ENCODE measurements at places on chromosomes 7 and 10.

GRCh38 chr10:31347705-31348104 is 28.7 kb downstream of the ZEB1 start:
- DNase-seq, result no peak

DNA sequence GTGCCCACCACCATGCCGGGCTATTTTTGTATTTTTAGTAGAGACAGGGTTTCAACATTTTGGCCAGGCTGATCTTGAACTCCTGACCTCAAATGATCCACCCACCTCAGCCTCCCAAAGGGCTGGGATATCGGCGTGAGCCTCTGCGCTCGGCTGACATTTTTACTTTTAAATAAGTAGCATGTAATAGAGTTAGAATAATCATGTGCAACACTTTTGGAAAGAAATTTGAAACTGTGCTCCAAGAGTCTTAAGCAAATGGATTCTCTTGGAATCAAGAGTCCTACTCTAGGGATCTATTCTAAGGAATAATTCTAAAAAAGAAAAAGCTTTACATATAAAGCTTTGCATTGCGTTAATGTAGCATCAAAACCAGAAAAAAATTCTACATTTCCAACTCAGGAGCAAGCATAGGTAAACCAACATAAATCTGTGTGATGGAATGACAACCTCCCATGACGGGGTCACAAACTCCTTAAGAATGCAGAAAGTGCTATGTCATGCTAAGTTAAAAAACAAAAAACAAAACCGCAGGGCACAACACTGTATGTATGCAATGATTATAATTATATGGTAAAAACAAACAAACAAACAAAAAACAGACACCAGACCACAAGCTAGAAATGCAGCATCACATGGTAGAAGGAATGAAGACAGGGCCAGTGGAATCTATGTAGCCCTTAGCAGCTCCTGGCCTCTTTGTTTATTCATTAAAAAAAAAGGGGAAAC is 98.7 kb downstream of the RNF216 start:
- no peak for DNase-seq

GRCh38 chr7:87984088-87984487 is 50.0 kb downstream of the ADAM22 start:
- DNase-seq, result no peak

DNA sequence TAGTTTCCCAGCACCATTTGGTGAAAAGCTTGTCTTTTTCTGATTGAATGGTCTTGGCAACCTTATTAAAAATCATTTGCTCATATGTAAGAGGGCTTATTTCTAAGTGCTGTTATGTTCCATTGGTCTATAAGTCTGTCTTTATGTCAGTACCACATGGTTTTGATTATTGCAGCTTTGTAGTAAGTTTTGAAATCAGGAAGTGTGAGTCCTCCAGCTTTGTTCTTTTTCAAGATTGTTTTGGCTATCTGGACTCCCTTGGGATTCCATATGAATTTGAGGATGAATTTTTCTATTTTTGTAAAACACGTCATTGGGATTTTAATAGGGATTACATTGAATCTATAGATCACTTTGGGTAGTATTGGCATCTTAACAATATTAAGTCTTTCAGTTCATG is 5.4 kb downstream of the KIF11 start:
- DNase-seq, result no peak

DNA sequence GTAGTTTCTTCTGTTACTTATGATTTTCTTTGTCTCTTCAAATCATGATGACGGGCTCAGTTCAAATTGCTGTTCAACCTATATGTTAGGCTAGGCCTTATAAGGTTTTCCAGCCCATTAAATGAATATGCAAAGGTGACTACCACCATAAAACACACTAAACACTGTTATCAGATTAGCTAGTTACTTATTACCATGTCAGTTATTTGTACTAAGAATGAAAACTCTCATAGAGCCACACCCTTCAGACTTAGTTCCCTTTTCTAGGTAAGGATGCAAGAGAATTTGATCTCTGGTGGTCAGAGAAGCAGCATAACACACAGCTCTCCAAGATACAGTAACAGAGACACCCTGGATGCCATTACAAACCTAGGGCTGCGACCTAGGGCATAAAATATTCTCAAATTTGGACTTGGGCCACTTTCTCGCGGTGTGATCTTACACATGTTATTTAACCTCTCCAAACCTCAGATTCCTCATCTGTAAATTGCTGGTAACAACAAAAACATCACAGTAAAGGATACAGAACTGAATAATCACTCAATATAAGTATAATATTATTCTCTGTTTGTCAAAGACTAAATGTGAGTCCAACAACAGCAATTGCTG is 35.6 kb downstream of the ANKMY2 start:
- no peak for DNase-seq

DNA sequence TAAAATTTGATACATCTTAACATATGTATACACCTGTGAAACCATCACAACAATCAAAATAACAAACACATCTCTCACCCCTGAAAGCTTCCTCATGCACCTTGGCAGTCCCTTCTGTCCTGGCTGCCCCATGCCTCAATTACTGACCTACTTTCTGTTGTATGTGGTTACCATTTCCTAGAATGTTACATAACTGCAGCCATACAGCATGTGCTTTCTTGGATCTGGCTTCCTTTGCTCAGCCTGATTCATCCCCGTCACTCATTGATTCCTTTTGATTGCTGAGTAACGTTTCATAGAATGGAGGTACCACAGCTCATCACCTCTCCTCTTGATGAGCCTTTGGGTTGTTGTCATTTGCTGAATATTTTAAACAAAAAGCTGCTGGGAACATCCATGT is 165.3 kb downstream of the CELF2 start:
- DNase-seq, result no peak

GRCh38 chr7:152137476-152138025 is 112.1 kb downstream of the GALNT11 start:
- DNase-seq, result no peak

DNA sequence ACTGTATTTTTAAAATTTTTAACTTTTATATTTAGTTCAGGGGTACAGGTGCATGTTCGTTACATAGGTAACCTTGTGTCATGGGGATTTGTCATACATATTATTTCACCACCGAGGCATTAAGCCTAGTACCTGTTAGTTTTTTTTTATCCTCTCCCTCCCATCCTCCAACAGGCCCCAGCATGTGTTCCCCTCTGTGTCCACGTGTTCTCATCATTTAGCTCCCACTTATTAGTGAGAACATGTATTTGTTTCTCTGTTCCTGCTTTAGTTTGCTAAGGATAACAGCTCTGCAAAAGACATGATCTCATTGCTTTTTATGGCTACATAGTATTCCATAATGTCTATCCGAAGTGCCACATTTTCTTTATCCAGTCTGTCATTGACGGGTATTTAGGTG is 22.4 kb upstream of the ITGA8 start:
- DNase-seq, result no peak

DNA sequence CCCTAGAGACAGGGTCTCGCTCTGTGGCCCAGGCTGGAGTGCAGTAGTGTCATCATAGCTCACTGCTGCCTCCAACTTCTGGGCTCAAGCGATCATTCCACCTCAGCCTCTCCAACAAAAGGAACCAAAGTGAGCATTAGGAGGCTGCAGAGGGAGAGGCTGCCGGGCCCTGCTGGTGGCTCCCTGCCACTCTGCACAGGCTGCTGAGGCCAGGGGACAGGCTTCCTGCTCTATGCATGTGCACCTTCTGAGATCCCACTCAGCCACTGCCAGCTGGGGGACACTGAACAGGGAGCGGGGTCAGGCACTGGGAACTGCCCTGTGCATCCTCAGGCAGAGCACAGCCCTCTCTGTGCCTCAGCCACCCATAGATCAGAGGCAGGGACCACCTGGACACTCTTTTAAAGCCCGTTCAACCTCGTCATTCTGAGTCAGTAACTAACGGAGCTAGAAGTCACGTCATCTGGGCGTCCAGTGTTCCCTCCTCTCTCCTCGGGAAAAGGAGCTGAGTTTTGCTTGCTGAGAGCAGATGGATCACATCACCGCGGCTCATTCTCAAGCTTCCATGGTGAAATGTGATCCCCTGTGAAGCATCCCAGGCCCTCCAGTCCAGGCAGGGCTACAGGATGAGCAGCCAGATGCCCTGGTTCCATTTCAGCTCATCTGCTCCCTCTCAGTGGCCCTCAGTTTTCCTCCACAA is 109.6 kb downstream of the MYL10 start:
- DNase-seq, result no peak

- no peak for DNase-seq
Observed at GRCh38 chr10:132476146-132477065, 61.2 kb upstream of the INPP5A start.
